ENCODE measurements at places on chromosomes 3 and 15.
A peak's percentile ranks its signal among the peaks of the same experiment; 100 is the strongest.

DNA sequence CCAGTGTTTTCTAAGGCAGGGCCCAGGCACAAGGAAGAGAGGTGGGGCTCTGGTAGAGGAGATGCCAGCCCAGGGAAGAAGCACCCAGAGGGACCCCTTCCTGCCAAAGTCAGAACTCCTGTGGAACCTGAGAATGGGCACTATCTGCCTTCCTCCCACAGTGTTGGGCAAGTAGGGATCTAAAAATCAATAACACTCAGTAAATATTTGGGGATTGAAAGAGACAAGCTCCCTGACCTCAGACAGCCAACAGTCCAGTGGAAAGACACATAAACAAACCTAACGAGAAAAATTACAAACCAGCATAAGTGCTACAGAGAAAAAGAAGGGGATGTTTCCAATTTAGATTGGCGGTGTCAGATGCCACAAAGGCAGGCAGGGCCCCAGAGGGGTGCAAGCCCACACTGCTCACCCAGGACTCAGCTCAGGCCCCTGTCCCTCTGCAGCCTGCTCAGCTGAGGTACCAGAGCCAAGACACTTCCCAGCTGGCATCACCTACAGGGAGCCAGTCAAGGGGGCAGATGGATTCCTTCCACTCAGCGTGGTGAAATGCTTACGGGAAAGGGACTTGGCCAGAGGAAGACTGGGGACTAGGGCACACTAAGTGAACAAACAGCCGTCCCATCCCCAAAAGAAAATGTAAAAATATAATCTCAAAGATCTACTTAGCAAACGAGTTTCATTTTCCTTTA is 15.9 kb downstream of the ADCY5 start:
- DNase-seq, result no peak

DNA sequence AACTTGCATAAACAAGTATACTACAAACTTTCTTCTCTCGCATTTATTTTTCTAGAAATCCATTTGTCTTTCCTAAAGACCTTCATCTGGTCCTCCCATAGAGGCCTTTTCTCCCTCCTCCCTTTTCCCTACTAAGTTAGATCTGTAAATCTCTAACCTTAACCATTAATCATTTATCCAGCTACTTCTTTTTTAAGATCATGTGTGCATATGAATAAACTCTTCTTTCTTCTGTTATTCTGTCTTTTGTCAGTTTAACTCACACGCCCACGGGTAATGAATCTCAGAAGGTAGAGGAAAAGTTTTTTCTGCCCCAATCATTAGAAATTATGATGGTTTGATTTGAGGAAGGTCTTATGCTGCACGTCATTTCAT is 48.7 kb upstream of the FHIT start:
- DNase-seq, result no peak

GRCh38 chr3:111547631-111548030 is 5.6 kb downstream of the CD96 start:
- no peak for DNase-seq

DNA sequence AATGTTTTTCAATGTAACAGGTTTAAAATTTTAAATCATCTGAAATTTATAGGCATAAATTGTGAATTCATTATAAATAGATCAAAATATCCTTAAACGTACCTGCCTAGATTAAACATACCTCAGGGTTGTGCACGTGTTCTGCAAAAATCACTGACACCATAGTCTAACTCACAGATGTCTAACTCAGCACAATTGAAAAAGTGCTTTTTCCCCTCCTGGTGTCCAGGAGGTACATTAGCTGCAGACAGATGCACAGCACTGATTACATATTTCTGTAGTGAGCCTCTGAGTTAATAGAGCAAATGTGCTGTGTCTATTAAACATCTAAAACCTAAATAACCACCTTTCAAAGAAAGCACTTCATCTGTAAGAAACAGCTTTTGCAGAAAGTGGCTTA is 10.7 kb downstream of the UQCC5 start:
- no peak for DNase-seq

DNA sequence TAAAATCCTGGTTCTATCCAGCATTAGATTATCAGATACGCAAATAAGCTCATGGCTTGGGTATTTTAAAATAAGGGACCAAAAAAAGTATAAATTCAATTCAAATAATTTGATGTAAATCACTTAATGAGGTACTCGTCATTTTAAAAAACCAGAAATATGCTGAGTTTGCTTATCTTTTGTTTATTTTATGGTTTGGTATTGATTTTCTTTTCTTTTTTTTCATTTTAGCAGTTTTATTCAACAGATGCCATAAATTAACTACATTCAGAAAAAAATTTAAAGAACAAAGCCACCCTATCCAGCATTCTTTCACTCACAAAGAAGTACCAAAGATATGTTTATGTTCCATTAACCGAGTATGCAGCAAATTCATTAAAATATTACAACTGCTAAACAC is 22.6 kb downstream of the DENND4A start:
- DNase-seq, result no peak

DNA sequence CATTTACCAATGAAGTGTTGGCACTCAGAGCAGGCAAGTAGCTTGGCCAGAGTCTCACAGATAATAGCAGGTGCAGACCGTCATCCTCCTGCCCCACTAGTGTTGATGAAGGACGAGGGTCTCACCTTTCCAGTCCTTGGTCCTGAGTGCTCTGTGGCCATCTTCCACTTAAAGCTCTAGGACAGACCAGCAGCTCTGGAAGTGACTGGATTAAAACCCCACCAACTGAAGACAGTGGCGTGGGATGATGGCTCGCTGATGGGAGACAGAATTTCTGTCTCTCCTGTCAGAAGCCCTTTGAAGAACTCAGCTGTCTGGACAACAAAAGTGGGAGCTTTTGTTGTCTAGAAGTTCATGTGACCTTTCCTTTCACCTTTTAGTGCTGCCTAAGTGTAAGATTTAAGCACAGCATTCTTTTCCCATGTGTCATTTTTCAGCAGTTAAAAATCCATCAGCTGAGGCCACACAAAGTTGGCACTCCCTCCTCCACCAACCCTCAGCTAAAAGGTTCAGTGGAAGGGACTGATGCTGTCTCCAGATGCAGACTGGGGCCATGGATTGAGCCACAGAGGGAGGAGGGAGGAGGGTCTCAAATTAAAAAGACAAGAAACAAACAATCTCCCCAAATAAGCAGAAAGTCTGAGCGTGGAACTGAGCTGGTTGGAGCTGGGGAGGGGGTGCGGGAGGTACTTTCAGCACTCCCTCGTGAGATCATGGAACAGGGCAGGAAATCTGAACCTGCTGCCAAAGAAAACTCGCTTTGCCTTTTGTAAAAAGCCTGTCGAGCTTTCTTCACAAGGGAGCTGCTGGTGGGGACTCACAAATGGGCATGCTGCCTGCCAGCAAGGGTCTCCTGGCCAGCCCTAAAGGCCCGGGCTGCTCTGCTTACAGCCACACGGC is 148.5 kb upstream of the CTDSPL start:
- no peak for DNase-seq

DNA sequence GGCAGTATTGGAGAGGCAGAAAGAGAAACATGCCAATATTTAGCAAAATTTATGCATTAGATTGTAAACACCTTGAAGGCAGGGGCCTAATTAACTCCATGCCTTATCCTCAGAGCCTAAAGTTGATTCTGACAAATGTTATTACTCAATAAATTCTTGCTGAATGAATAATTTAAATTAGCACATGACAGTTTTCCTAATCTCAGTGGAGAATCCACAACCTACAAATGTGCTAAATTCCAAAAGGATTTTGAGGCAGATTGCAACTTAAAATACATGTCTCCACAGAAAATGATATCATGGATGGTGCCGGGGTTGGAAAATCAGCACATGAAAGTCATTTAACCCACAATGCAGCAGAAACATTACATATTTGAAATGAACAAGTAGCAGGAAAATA is 41.1 kb upstream of the NANOGP8 start:
- no peak for DNase-seq

DNA sequence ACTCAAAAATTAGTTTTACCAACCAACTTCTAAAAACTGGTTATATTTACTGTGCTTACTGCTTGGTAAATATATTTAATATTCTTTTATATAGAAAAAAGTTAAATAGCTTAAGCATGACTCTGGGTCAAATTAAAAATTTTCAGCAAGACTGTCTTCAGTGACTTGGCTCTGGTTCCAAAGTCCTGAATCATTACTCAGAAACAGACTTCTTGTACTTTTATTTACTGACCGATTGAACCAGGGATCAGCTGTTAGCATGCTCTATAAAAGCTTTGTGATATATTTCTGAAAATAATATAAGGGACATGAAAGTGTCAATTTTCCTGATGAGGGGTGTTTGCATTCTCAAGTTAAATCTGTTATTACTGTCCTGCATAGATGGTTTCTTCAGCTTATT is 164.3 kb downstream of the MCTP2 start:
- no peak for DNase-seq

DNA sequence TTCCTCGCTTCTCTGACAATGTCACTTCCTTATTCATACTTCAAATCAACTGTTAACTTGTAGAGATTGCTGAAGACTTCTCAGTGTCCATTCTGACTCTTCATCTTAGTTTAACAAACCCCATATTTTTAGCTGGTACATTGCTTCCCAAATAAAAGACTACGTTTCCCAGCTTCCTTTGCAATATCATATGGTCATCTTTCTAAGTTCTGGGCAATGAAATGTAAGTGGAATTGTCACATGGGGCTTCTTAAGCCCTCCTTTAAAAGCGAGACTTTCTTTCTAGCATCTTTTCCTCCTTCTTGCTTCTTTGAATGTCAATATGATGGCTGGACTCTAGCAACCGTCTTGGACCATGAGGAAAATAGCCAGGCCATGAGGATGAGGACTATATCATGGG is 239.0 kb downstream of the ZNF621 start:
- no peak for DNase-seq

GRCh38 chr3:138389841-138390581 is 41.6 kb downstream of the MRAS start:
- DNase-seq, result peak; percentile 76

DNA sequence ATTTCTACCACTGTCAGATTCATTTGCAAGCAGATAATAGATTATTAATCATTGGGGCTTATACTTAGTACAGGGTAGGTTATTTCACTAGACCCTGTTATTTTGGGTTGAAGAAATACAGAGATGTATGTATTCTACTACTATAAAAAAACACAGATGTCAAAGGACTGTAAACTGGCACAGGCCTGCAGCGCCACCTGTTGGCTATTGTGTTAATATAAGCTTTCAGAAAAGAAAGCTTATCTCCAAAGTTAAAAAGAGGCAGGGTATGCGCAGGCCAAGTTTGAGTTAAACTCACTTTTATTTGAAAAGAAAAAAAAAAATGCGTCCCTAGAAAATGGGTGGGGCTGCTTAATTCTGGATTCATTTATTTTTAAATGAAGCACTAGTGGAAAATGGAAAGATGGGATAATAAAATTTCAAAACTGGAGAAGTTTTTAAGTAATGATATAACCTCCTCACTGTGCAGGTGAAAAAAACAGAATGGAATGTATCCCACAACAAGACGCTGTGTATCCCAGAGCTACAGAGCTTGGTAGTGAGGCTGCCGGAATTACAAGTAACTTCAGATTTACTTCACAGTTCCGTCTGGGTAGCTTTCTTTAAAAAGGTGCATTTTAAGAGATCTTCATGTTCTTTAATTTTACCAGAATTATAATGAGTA is 407.2 kb upstream of the TGFBR2 start:
- DNase-seq, result peak; percentile 27

GRCh38 chr3:117409701-117410459 is 700.3 kb downstream of the TUSC7 start:
- no peak for DNase-seq

DNA sequence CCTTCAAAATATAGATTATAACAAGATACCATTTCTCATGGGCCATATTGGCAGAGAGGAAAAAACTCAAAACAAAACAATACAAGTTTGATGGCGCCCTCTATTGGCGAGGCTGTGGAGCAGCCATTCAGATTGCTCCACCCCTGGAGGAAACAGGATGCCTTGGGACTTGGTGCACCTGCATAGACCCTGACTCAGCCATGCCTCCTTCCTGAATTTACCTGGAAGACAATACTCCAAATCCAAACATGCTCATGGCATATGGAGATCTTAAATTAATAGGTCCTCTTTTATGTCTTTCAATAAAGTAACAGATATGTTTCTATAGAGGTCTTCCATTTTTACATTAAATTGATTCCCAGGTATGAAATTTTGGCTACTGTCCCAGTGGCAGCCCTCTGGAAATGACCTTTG is 90.0 kb downstream of the APBA2 start:
- DNase-seq, result peak; percentile 39

GRCh38 chr3:157754451-157754850 is 251.2 kb upstream of the VEPH1 start:
- no peak for DNase-seq
